ENCODE measurements at places on chromosomes 4 and X.

- DNase-seq: no peak
These were observed 1.8 kb upstream of the TMEM164 start for GRCh38 chrX:110000847-110001713.

GRCh38 chr4:6216588-6216987 is 16.2 kb upstream of the JAKMIP1 start:
- DNase-seq: no peak

DNA sequence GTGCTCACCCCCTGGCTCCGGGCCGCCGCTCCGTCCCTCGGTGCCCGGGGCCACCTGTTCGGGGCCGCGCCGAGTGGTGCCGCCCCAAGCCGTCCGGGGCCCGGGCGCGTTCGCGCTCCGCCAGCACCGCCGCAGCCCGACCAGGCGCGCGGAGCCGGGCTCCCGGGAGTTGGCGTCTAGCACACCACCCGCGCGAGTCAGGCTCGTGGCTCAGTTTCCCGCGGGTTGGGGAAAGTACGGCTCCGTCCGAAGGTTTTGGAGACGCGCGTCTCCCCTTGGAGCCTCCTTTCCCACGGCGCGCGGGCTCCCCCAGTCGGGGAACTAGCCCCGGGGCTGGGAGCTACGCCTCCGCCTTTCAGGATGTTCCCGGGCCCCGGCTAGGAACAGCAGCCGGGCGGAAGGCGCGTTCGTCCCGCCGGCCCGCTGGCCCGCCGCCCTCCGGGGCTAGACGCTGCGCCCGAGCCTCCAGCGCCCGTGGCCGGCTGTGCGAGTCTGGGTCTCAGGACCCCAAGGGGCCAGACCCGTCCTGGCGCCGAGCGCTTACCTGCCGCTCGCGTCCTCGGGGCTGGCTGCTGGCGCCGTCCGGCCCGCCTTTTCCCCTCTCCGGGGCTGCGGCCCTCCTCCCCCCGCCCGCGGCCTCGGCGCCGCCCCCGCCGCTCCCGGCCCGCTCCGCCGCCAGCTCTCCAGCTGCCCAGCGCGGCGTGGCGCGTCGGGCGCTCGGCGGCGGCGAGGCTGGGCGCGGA is at the start of gene ADGRG2:
Gene ADGRG2, minus strand, starts transcription at position 571 of the 743 bp plus-strand sequence. CDS start 53,634 bp downstream, outside the sequence.
- no peak for DNase-seq

- DNase-seq: no peak
These were observed 2.9 kb upstream of the FAT1 start for GRCh38 chr4:186726426-186727168.

DNA sequence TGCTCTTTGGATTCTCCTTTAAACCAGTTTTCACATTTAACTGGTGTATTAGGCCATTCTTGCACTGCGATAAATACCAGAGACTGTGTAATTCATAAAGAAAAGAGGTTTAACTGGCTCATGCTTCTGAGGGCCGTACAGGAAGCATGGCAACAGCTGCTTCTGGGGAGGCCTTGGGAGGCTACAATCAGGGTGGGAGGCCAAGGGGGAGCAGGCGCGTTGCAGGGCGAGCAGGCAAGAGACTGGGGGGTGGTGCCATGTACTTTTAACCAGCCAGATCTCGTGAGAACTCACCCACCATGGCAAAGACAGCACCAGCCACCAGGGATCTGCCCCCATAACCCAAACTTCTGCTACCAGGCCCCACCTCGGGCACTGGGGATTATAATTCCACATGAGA is 38.1 kb downstream of the RNF212 start:
- DNase-seq: no peak

DNA sequence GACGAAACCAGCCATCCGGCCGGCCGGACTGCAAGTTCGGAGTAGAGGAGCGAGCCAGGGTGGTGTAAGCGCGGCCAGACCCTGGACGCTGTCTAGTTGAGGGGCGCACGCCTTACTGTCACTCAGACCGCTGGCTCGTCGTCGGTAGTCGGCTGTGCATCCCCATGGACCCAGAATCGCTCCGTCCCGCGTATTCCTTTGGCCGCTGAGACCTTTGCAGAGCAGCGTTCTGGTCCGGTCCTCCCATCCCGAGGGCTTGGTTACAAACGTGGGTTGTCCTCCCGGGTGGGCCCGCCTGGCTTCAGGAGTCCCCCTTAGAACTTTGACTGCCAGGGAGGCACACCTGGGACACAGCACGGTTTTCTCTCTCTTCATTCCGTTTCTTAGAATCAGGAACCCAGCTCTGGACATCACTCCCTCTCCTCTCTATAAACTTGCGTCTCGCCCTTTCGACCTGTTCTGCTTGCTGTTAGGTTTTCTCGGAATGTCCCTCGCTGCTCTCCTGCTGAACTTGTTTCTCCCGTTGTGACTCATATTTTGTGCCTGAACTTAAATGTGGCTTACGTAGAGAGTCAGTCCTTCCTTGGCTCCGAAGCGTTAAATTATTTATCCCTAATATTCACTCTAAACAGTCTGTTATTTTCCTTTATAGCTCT is 672 bp downstream of the PGM2 start:
- no peak for DNase-seq

DNA sequence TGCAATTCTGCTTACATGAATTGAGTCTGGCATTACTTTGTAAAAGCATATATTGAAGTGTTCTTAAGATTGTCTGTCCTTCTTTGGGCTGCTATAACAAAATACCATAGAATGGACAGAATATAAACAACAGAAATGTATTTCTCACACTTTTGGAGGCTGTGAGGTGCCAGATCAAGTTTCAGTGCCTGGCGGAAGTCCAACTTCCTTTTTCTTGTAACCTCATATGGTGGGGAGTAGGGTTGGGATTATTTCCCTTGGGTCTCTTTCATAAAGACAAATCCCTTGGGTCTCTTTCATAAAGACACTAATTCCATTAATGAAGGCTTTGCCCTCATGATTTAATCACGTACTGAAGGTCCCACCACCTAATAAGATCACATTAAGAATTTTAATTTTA is 199.3 kb upstream of the GRID2 start:
- DNase-seq: no peak

- no peak for DNase-seq
These were observed 10.0 kb downstream of the AWAT2 start for GRCh38 chrX:70039758-70040157.

GRCh38 chr4:123848606-123849005 is 452.0 kb downstream of the SPRY1 start:
- DNase-seq: no peak

GRCh38 chrX:576904-577560 is 53.6 kb upstream of the SHOX start:
- DNase-seq: no peak

GRCh38 chr4:147488556-147488955 is 7.7 kb downstream of the EDNRA start:
- DNase-seq: no peak

DNA sequence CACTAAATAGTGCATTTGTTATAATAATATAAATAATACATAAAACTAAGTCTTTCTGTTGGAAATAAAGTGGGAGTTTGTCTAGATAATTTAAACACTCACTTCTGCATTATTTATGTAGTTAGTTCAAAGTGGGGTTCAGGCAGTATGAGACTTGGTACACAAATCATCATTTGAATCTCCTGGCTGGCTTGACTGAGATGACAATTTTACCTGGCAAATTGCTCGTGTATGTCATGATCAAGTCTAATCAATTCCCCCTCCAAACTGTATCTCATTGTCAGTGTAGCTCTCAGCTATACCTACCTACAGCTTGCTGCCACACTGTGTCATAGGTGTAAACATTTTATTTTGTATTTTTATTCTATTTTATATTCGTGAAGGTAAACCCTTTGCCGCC is 563.4 kb upstream of the TENM3 start:
- DNase-seq: no peak

DNA sequence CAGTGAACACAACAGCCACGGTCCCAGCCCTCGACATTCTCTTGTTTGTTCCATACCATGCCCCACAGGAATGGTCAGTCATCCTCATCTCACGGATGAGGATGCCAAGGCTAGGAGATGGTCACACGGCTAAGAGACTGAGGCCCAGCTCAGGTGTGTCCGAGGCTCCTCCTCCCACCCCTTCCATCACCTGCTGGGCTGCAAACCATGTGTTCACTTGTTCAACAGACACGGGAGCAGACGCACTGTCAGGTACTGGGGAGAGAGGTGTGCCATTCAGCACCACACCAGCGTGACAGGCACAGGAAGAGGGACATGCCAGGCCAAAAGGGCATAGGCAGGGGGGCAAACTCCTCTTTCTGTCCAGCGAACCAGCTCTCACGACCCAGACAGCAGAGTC is 45.9 kb downstream of the ABLIM2 start:
- DNase-seq: no peak

DNA sequence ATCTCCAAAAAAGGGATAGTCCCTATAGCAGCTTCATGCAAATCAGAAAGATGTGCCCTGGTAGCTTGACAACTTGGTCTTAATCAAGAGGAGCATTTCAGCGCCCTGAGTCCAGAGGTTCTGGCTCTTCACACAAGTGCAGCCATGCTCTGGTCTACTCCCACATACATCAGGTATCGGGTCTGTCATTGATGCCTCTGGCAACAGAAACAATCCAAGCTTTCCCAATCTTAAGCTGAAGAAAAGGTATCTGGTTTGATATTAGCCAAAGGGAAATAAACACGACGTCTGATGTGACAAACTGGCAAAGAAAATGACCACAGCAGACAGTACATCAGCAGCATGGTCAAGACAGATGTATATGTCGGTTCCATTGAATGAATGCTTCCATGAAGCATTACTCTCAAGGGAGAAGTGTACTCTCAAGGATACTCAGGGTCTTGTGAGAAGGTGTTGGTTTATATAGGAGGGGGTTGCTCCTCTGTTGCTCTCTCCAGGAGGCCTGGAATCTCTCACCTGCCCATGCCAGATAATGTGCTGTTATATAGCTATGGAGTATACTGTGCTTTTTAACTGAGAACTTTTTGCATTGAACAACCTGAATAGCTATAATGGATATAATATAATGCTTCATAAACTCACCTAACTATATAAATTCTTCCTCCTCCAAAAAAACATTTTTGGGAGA is 879.6 kb upstream of the PCDH10 start:
- DNase-seq: no peak

DNA sequence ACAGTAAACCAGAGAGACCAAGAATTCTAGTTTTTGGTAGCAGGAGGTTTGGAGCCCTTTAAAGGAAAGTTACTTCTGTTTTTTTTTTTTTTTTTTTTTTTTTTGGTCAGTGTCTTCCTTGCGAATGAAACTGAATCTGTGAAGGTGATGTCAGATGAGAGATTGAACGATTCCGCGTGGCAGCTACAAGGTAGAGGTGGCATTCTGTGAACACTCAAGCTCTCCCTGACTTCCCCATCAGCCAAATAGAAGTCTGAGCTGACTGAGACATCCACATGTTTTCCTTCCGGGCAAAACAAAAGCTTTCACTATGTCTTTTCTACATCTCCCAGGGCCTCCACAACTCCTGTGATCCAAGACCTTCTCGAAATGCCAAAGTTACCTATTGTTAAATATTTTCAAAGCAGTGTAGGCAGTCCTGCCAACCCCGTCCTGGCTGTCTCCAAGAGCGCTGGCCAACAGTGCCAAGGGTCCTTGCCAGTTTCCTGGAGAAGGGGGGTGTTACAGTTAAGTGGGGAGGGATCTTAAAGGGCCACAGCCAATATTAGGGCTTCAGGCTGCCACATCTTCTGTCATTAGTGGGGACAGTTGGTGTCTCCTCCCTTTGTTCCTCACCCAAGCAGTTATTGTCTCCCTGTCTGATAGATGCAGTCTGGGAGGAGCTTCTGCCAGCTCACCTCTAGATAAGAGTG is 102.9 kb upstream of the SLC34A2 start:
- DNase-seq: no peak

GRCh38 chr4:109826719-109827118 is 1.1 kb upstream of the RRH start:
- no peak for DNase-seq

GRCh38 chr4:108559068-108559793 is 61.1 kb upstream of the RPL34 start:
- no peak for DNase-seq

Data from activated B cell treated with CpG ODN at 0.5 μM for 24 hours (primary cell).